ENCODE measurements at places on chromosomes 16 and 17. TPM values are rescaled to one million over a fixed set of nuclear protein-coding genes. Genes with fewer than 3 reads are reported as not detected.

The GAS2L2 gene
- total RNA-seq, result not detected

The PHOSPHO1 gene
- not detected for total RNA-seq

The CDK3 gene
- 5.2 TPM for total RNA-seq

The CD19 gene
- not detected for total RNA-seq

The ADGRG3 gene
- not detected for total RNA-seq

The COG4 gene
- total RNA-seq, result 71.2 TPM

The GLYR1 gene
- total RNA-seq, result 85.4 TPM

GRCh38 chr16:10984509-10984908, 40.1 kb downstream of the CLEC16A start:
- H3K36me3 ChIP-seq, result peaks cover 51% of the 10 kb centered on the region
- no peak overlapping the region for H3K4me3 ChIP-seq
- H3K4me1 ChIP-seq, result peaks cover 89% of the 10 kb centered on the region

- no peaks in the 10 kb centered on the region for H3K36me3 ChIP-seq
- no peak overlapping the region for H3K4me3 ChIP-seq
- no peaks in the 10 kb centered on the region for H3K27me3 ChIP-seq
Observed at GRCh38 chr17:67528751-67529436, 151.8 kb downstream of the PITPNC1 start.

DNA sequence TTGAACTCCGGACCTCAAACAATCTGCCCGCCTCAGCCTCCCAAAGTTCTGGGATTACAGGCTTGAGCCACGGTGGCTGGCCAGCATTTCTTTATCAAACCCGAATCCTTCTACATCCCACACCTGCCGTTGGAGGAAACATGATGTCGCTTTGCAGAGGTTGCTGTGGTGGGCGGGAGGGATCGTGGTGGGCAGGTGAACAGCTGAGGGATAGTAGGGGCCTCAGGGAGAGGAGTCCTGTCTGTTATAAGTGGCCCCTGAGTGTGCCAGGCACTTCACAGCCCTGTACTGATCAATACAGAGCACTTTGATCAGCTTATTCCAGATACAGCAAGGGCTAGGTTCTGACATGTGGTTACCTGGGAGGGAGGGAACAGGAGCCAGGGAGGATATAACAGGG, 76.5 kb downstream of the CYLD start:
- no peak overlapping the region for H3K4me3 ChIP-seq
- no peaks in the 10 kb centered on the region for H3K36me3 ChIP-seq
- H3K27me3 ChIP-seq, result no peaks in the 10 kb centered on the region
- no peak overlapping the region for H3K27ac ChIP-seq
- H3K4me1 ChIP-seq, result no peaks in the 10 kb centered on the region

DNA sequence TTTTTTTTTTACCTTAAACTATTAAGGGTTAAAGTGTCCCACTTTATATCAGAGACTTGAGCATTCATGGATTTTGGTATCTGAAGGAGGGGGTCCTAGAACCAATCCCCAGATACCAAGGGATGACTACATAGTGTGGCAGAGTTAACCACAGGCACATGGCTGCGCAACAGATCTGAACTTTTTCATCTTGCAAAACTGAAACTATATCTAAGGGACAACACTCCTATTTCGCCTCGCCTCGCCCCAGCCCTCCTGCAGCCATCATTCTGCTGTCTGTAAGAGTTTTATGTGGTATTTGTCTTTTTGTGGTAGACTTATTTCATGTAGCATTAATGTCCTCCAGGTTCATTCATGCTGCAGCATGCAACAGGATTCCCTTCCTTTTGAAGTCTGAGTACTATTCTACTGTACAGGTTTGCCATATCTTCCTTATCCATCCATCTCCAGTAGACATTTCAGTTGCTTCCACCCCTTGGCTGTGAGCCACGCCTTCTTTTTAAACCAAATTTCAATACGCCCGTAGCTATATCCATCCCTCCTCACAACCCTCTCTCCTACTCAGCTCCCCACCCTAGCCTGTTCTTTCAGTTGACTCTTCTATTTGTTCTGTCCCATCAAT, 53.2 kb downstream of the AMFR start:
- H3K4me1 ChIP-seq, result peaks cover 13% of the 10 kb centered on the region
- peaks cover 16% of the 10 kb centered on the region for H3K36me3 ChIP-seq
- H3K27me3 ChIP-seq, result no peaks in the 10 kb centered on the region
- H3K4me3 ChIP-seq, result no peak overlapping the region
- peak overlapping the region; percentile 38 for H3K27ac ChIP-seq

GRCh38 chr16:67146523-67147357, 4.1 kb downstream of the B3GNT9 start:
- H3K4me3 ChIP-seq, result no peak overlapping the region
- no peak for DNase-seq
- no peaks in the 10 kb centered on the region for H3K27me3 ChIP-seq
- H3K27ac ChIP-seq, result peak overlapping the region; percentile 35

- no peak overlapping the region for H3K4me3 ChIP-seq
- H3K36me3 ChIP-seq, result peaks cover 17% of the 10 kb centered on the region
- H3K27me3 ChIP-seq, result no peaks in the 10 kb centered on the region
- peak overlapping the region; percentile 7 for H3K27ac ChIP-seq
- DNase-seq, result no peak
Observed at GRCh38 chr16:46911038-46911437, 26.9 kb downstream of the GPT2 start.

DNA sequence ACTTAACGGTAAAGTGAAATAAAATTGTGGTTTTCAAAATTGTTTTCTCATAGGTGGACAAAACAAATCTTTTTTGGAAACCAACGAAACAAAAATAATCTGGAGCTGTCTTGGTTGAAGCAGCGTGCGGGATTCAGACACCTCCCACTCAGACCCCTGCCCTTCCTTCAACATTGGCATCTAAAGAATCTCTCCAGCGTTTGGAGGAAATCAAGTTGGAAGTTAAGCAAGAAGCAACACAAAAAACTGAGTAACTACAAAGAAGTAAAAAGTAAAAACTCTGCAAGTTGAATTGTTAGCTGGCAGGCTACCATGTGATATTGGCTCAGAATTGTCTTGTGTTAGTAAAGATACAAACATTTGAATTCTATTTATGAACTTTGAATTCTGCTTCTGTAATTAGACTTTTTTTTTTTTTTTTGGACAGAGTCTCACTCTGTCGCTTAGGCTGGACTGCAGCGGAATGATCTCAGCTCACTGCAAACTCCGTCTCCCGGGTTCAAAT, 361.0 kb upstream of the PMFBP1 start:
- no peak overlapping the region for H3K4me3 ChIP-seq
- H3K27me3 ChIP-seq, result no peaks in the 10 kb centered on the region
- no peaks in the 10 kb centered on the region for H3K36me3 ChIP-seq
- DNase-seq, result no peak
- H3K4me1 ChIP-seq, result no peaks in the 10 kb centered on the region

GRCh38 chr16:66503030-66503429, 46.9 kb downstream of the TK2 start:
- H3K36me3 ChIP-seq, result peaks cover 3% of the 10 kb centered on the region
- DNase-seq, result no peak
- H3K4me1 ChIP-seq, result peaks cover 7% of the 10 kb centered on the region
- H3K27me3 ChIP-seq, result peaks cover 7% of the 10 kb centered on the region
- no peak overlapping the region for H3K4me3 ChIP-seq

GRCh38 chr16:78763821-78764440, 664.5 kb downstream of the WWOX start:
- no peak for DNase-seq
- no peaks in the 10 kb centered on the region for H3K27me3 ChIP-seq
- peaks cover 28% of the 10 kb centered on the region for H3K4me1 ChIP-seq
- no peak overlapping the region for H3K27ac ChIP-seq

DNA sequence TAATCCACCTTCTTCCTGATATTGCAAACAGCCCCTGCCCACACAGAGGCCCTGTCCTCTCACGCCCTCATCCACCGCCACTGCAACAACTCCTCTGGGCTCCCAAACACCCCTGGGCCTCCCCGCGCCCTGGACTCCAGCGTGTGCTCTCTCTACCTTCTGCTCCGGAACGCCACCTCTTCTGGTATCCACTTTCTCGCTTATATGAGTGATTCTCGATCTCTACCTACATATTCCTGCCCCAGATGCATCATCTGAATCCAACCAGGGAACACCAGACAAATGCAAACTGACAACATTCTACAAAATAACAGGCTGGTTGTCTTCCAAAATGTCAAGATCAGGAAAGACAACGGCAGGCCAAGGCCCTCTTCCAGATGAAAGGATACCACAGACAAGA, 19.0 kb downstream of the CAMKK1 start:
- H3K4me3 ChIP-seq, result no peak overlapping the region
- no peak overlapping the region for H3K27ac ChIP-seq
- DNase-seq, result no peak
- no peaks in the 10 kb centered on the region for H3K27me3 ChIP-seq
- H3K36me3 ChIP-seq, result no peaks in the 10 kb centered on the region

DNA sequence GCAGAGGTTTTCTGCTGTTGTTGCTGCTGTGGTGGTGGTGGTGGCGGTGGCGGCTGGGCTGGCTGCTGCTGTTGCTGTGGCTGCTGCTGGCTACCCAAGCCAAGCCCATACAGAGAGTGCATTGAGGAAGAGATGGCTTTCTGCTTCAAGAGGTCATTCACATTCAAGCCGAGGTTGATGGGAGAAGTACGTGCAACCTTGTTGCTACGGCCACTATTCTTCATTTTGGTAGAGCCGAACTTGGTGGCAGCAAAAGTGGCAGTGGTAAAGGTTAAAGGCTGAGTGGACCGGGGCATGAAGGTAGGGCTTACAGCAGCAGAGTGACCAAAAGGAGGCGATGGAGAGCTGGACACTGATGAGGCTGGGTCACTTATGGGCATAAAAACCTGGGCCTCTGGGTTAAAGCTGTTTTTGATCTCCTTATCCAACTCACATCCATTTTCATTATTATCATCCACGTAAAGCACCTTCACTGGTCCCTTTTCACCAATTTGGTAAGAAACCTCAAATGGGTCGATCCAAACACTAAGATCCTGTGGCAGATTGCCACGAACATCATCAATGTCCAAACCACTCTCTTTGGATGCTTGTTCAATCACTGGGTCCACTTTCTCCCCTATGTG, 2.8 kb downstream of the TOB1 start:
- peak overlapping the region; percentile 97 for H3K4me3 ChIP-seq
- no peaks in the 10 kb centered on the region for H3K27me3 ChIP-seq
- H3K27ac ChIP-seq, result no peak overlapping the region
- H3K36me3 ChIP-seq, result peaks cover 45% of the 10 kb centered on the region
- peaks cover 31% of the 10 kb centered on the region for H3K4me1 ChIP-seq
